ENCODE measurements at places on chromosomes 4 and X.

DNA sequence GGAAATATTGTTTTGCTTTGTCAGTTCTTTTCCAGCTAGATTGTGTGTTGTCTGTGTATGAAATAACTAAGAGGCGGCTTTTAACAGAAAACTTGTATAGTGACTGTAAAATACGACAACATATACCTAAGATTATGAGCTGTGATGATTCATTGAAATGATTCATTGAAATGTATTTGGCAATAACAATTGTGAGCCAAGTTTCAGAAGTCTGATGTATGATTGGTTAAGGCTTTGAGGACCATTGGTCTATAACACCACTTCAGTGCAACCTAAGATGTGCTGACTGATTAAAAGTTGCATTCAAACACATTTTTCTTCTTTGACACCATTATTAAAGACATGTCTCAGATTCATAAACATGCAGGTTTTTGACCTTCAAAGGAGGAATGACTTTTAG is 76.6 kb downstream of the PTPN13 start:
- no peak for DNase-seq

- DNase-seq, result no peak
Observed at GRCh38 chr4:158170691-158171561, 1.9 kb downstream of the GASK1B start.

DNA sequence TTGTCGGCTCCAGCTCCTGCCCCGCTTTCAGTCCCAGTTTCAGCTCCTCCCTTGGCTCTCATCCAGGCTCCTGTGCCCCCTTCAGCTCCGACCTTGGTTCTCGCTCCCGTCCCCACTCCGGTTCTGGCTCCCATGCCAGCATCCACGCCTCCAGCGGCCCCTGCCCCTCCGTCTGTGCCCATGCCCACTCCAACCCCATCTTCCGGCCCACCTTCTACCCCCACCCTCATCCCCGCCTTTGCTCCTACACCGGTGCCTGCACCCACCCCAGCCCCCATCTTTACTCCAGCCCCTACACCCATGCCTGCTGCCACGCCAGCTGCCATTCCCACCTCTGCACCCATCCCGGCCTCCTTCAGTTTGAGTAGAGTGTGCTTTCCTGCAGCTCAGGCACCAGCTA is 31.2 kb downstream of the BCORL1 start:
- no peak for DNase-seq

DNA sequence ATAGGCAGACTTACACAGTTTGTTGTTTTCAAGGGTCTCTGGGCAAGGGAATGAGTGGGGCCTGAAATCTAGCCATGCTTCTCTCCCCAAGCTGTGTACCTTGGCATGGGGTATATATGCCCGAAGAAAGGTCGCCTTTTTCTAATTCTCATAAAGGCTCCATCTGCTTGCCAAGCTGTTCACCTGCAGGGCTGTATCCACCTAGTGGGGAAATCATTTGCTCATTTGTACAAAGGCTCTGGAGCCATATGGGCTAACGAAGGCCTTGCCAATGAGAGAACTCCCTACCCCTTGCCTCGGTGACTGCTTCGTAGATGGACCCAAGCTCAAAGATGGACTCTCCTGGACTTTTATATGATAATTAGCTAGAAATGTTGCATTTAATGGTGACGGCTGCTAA is 1097.0 kb downstream of the PDHA2 start:
- DNase-seq, result no peak

DNA sequence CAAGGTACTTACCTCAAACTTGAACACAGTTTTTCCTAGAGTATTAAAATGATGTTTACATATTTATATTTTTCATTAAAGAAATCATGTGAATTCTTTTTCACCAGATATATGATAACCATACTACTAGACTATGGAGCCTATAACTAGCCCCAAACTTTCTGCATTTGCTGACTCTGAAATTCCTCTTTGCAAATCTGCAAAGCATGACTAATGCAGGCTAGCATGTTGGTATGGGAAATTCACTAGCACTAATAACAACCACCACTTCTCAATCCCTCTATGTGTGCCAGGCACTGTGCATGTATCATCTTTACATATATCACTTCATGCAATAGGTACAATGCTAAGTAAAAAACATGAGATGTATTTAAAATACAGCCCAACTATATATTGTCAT is 51.1 kb downstream of the SLC10A7 start:
- no peak for DNase-seq

DNA sequence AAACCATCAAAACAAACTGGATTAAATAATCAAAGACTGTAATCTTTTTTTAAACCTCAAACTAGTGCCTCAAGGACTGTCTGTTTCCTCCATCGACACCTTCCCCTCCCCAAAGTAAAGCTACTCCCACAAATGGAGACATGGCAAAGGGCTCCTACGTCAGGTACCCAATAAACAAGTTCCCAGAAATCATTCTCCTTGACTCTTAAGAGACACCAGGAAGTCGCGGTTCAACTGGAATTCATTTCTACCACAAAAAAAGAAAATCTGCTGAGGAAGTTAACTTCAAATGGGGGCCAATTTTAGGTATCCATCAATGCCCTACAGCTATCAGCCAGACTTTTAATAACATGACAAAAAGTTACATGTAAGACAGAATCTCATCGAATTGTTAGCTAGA is 2.5 kb downstream of the RPS4X start:
- DNase-seq, result no peak

- no peak for DNase-seq
Observed at GRCh38 chr4:4529392-4529791, 12.5 kb downstream of the STX18 start.
